Stimulated activated CD8-positive, alpha-beta memory T cell treated with anti-CD3 and anti-CD28 coated beads, Interleukin-2, amount 100 ng/mL, for 1 hour (primary cell): ENCODE measurements at places on chromosomes 1 and 21.

- DNase-seq: no peak
Observed at GRCh38 chr1:199161319-199161680, 522.5 kb downstream of the PTPRC start.

DNA sequence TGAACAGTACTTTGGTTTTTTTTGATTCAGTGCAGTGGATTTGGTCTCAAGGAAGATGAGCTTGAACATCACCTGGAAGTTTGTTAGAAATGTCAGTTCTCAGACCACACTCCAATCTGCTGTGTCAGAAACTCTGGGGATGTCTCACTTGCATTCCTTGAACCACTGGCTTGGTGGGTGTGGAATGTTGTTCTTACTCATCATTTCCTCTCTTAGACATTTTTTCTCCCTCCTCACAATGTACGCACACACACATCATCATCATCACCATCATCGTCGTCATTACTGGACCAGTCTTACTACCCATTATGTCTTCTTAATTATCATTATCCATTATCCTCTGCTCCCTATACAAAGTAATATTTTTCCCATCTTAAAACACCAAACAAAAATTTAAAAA lies 91.9 kb upstream of the KCNK2 start:
- no peak for DNase-seq

DNA sequence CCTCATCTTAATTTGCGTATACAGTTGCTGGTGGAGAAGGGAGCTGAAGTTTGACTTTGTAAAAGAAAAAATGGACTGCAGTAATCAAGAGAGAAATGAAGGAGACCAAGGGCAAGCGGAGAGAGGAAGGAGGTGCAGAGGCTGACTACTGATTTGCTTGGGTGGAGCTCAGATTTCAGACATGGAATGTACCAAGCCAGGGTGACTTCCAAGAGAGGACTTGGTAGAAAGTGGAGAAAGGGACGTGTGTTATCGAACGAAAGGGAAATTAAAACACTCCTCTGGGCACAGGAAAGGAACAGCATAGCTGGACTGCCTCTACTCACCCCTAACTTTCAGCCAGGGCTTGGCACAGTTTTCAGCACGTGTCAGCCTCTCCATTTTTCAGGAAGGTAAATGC lies 15.1 kb upstream of the HEATR1 start:
- no peak for DNase-seq

DNA sequence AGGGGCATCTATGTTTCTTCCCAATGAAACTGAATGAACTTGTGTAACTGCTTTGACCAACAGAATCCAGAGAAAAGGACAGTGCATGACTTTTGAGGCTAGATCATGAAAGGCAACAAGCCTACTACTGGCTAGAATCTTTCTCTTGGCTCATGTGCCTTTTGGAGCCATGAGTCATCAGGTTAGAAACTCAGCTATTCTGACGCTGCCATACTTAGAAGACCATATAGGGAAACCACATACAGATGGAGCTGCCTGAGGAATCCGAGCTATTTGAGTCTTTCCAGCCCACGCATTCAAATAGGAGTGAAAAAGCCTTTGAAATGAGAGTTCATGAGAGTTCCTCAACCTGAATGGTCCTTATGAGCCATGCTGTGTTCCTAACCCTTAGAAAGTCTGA lies 738.5 kb upstream of the CHRM3 start:
- no peak for DNase-seq

DNA sequence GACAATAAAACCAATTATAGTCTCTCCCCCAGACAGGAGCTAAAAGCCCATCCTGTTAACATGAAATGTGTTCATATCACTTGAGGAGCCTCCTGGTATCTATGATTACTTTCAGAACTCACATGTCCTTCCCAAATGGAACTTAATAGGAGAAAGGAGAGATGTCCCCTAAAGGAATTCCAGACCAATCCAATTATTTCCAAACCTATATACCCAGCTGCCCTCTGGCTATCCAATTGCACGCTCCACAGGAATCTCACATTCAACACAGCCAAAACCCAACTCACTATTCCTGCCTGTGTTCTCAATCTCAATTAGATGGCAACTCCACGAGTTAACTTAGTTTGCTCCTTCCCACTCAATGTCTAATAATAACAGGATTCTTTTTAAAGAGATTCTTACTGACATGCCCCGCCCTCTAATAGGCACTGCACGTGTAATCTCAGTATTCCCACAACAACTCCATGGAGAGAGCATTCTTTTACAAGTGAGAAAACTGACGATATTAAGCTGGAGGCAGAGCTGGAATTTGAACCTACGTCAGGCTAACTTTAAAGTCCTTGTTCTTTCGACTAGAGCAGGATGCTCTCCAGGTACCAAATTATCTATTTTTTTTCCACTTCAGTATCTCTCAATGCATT lies 59.1 kb upstream of the SEC16B start:
- DNase-seq: no peak

DNA sequence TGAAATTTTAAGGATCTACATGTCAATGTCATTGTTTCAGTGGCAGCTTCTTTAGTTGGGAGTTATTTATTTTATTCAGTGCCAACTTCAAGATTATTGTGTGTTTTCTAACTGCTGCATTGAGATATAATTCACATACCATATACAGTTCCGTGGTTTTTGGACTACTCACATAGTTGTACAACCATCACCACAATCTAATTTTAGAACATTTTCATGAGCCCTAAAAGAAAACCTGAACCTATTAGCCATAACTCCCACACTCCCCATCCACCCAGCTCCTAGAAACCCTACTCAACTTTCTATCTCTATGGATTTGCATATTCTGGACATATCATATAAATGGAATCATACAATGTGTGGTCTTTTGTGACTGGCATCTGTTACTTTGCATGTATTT lies 220.0 kb downstream of the LRRC40 start:
- no peak for DNase-seq
